Prostate gland (tissue), 2 donors: ENCODE measurements at places on chromosomes 2 and 18. TPM values are rescaled to one million over a fixed set of nuclear protein-coding genes. Genes with fewer than 3 reads are reported as not detected.

DNA sequence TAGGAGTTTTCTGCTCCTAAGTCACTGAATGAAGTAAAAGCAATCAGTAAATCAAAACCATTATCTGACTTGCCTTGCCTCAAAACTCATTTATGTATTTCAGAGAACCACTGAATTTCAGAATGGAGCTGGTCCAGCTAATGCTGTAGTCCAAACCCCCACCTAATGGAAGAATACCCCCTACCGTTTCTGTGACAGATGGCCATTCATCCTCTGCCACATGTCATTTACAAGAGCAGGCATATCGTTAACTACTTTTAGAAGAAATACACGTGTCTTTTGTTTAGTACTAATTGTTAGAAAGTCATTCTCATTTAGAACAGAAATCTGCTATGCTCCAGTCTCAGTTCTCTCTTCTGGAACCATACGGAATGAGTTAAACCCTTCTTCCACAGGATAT lies 12.8 kb upstream of the GALNT5 start:
- no peak for DNase-seq

DNA sequence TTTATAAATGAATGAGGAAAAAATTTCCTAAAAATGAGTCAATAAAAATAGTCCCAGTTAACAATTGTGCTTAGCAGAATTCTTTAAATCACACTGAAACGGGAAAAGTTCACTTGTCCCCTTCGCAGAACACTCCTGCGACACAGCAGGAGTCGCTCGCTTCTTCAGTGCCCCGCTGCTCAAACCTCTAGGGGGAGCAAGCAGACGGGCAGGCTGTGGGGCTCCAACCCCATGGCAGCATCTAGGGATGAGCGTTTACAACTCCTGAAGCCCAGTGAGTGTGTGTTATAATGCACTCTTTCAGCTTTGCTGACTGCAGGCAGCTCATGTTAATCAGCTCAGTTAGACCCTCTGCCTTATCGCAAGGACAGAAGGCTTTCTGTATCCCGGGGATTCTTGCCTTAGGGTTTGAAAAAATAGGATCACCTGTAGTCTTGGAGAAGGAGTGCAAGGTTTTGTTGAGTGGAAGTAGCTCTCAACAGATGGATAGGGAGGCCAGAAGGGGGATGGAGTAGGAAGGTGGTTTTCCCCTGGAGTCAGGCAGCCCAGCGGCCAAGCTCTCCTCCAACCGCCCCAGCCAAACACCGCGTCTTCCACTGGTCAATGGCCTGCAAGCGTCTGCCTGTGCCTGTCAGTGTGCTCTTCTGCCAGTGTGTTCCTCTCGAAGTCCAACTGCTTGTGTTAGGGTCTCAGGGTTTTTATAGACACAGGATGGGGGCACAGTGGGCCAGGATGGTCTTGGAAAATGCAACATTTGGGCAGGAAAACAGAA lies 1977.7 kb upstream of the LRRTM1 start:
- no peak for DNase-seq

GRCh38 chr18:48949606-48950535 lies 894 bp downstream of the SMAD7 start:
- DNase-seq: no peak

DNA sequence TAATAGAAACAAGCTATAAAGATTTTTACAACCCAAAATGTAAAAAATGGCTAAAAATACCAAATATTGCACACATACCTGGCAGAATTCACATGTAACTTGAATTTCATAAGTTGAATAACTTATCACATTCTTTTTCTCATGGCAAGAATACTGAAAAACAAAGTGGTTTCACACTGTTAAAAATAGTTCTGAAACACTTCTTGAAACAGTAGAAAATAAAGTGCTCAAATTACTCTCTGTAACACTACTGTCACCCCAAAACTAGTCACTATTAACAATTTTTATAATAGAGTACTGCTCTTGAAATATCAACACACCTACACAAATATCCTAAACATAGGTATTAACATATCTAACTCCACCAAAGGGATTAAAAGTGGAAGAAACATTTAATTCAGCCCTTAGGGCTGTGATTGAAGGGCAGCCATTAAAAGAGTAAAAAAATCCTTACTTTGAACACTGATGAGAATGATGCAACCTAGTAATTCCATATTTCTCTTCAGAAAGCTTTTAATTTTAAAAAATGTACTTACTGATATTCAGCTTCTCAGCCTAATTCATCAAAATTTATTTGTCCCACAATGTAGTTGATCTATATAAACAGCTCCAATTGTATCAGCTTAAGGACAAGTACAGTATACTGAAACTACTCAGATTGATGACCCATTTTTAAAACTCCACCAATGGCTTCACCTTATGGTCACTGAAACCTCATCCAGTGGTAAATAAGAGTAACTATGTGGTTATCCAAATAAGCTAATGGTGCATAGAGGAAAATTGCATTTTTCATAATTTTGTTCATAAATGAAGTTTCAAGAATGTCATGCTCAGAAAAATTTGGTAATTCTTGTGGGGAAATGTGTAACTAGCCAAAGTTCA lies 31.4 kb downstream of the ATF2 start:
- no peak for DNase-seq

DNA sequence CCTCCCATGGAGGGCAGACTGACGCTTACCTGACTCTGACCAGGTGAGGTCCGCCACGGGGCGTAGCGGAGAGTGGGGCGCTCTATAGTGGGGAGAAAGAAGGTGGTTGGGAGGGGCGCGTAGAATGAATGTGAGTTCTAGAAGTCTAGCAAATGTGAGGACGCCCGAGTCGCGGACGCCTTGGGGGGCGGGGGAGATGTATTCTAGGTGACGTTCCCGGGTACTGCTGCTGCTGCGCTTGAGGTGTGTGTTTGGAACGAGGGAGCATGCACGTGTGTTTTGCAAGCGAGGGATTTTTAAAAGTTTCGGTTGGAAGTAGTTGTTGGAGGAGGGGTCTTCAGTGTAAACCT lies 758 bp downstream of the RIF1 start:
- DNase-seq: peak; percentile 30

- no peak for DNase-seq
These were observed 405.1 kb downstream of the GPD2 start for GRCh38 chr2:156841321-156841720.

GRCh38 chr2:237714690-237715458 lies 83.7 kb upstream of the RBM44 start:
- DNase-seq: peak; percentile 55

DNA sequence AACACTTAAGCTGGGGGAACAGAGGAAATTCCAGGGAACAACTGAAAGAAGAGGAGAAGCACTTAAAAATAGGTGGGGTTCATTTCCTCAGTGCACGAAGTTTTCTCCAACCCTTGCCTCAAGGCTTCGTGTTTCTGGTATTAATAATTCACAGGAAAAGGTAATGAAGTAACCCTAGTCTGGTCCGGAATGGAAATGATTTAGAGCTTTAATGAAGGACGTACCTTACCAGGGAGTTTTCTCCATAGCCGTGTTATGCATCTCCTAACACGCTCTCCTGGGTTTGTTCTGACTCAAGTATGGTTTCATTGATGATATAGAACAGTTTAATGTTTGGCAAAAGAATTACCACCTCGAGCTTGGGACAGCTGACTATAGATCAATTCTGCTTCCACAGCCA lies 214.2 kb downstream of the MTX2 start:
- no peak for DNase-seq

- no peak for DNase-seq
These were observed 531.1 kb downstream of the PARD3B start for GRCh38 chr2:205076405-205076804.

DNA sequence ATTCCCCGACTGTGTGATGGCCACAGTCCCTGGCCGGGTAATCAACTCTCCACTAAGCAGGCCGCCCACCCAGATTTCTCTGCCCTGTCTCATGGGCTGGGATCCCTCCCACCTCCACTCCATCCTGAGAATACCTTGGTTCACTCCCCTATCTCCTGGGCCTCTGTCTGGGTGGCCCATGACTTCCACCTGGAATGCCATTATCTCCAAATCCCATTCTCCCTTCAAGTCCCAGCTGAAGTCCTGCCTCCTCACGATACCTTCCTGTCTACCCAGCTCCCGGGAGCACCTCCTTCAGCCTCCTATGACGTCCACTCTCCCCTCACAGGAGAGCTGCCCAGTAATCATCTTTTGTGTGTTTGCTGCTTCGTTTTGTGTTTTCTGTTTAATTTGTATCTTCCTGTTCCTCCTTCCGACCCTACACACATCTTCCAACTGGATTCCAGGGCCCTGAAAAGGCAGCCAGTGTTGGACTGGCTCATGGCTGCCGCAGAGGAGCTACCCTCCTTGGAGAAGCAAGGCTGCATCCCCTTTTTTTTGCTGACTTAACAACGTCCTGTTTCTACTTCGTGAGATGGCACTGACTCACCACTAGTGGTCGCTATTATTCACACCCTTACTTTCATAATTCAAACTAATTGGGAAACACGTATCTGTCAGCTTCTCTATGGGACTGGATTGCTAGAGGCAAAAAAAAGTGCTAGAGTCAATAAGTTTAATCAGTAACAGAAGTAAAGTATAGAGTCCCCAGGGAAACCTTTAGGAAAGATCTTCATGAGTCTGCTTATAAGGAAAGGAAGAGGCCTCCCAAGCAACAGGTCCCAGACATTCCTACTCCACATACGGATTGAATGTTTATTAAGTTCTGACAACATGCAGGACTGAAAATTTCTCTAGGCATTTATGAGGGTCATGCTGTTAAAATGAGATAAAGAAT lies 171.9 kb upstream of the GATA6 start:
- DNase-seq: no peak

GRCh38 chr18:24791751-24792545 lies 331.5 kb downstream of the HRH4 start:
- no peak for DNase-seq

DNA sequence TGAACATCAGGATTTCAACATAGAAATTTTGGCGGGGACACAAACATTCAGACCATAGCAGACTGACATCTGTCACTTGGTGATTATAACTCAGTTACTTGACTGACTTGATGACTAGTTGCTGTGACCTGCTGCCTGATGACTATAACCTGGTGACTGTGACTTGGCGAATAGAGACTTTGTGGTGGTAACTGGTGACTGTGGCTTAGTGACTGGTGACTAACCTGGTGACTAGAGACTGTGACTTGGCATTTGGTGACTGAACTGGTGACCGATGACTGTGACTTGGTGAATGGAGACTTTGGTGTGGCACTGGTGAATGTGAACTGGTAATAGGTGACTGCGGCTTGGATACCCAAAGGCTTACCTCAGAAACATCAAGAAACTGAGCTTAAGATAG lies 563.1 kb upstream of the FAM98A start:
- no peak for DNase-seq

DNA sequence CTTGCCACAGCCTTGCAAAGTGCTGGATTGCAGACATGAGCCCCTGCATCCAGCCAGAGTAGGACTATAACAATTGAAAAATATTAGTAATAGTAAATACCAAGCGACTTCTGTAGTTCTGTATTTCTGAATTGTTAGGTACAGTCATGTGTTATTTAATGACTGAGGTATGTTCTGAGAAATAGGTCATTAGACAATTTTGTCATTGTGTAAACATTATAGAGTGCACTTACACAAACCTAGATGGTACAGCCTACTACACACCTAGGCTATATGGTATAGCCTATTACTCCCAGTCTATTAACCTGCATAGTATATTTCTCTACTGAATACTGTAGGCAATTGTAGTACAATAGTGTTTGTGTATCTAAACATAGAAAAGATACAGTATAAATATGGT lies 92.1 kb downstream of the GALNT1 start:
- DNase-seq: no peak

- no peak for DNase-seq
These were observed 18.1 kb upstream of the RANBP2 start for GRCh38 chr2:108701208-108701607.

- no peak for DNase-seq
These were observed 188.1 kb downstream of the FMNL2 start for GRCh38 chr2:152523091-152523490.

- DNase-seq: no peak
These were observed 48.6 kb downstream of the KIAA2012 start for GRCh38 chr2:202121532-202122162.

GRCh38 chr2:175017618-175018414 lies 12.6 kb upstream of the CHN1 start:
- no peak for DNase-seq

DNA sequence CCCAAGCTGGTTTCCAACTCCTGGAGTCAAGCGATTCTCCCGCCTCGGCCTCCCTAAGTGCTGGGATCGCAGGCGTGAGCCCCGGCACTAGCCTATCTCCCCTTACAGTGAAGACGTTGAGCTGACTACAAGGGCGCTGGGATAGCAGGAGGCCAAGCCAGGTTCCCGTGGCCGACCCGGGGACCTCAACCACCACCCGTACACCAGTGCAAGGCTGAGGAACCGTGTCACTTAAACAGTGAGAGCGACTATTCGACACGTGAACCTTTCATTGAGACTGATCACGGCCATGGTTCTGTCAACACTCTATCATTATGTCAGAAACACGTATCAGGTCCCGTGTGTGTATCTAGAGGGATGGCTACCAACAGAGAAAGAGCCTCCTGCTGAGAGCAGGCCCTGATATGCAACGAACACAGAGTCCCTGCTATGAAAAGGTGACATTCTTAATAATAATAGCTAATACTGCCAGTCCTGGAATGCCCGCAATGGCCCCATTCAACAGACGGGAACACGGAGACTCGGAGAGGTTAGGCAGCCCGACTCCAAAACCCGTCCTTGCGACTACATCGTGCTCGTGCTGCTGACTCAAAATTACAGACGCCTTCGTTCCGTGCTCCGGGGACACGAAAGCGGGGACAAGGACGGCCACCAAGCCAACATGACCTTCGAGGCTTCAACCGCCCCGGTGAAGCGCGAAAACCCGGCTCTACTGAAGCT lies 833 bp downstream of the AFG3L2 start:
- no peak for DNase-seq

GRCh38 chr2:126672980-126673605 lies 17.1 kb downstream of the GYPC start:
- no peak for DNase-seq

- no peak for DNase-seq
These were observed 534.8 kb upstream of the LRRTM4 start for GRCh38 chr2:78056976-78057375.

GRCh38 chr2:191703079-191703725 lies 25.3 kb downstream of the NABP1 start:
- DNase-seq: no peak

DNA sequence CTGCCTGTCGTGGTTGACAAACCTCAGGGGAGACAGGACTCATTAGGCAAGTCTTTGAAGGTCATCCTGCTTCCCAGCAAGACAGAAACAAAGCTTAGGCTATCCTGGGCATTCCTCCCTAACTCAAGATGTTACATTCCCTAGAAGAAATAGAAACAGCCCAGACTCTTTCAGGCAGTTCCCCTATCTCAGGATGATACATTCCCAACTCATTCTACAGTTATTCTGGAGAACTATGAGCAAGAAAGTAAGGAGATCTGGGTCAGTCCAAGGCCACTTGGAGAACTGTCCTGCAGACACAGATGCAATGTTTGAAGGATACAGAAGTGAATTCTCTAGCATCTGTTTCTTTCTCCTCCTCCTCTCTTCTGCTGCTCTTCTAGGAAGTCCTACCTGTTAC lies 220.1 kb upstream of the NCKAP5 start:
- no peak for DNase-seq

GRCh38 chr2:26179446-26179913 lies 6.6 kb downstream of the GAREM2 start:
- no peak for DNase-seq

The PSD4 gene
- 139 TPM for total RNA-seq

The TNS1 gene
- 659 TPM for total RNA-seq

The SIX3 gene
- not detected for total RNA-seq

The MPV17 gene
- 90.3 TPM for total RNA-seq

The CRYGC gene
- not detected for total RNA-seq

The DSG4 gene
- total RNA-seq: 0.68 TPM

The CHRNA1 gene
- not detected for total RNA-seq

The KIDINS220 gene
- 84.5 TPM for total RNA-seq

The ASAP2 gene
- 17.8 TPM for total RNA-seq

The APCDD1 gene
- 126 TPM for total RNA-seq

The GCA gene
- 29.5 TPM for total RNA-seq
